ENCODE measurements at places on chromosomes 11 and 22. TPM values are rescaled to one million over a fixed set of nuclear protein-coding genes. Genes with fewer than 3 reads are reported as not detected.
A peak's percentile ranks its signal among the peaks of the same experiment; 100 is the strongest.

GRCh38 chr22:31844941-31845340, 91.1 kb downstream of the DEPDC5 start:
- no peaks in the 10 kb centered on the region for H3K27me3 ChIP-seq
- DNase-seq: no peak
- no peak overlapping the region for H3K4me3 ChIP-seq
- H3K4me1 ChIP-seq: no peaks in the 10 kb centered on the region
- H3K27ac ChIP-seq: no peak overlapping the region

Gene C1QTNF4
- 0.72 TPM for total RNA-seq

GRCh38 chr11:43573233-43573632, 107.3 kb upstream of the HSD17B12 start:
- DNase-seq: no peak
- no peak overlapping the region for H3K27ac ChIP-seq
- peaks cover 83% of the 10 kb centered on the region for H3K27me3 ChIP-seq
- no peak overlapping the region for H3K4me3 ChIP-seq
- no peaks in the 10 kb centered on the region for H3K36me3 ChIP-seq

DNA sequence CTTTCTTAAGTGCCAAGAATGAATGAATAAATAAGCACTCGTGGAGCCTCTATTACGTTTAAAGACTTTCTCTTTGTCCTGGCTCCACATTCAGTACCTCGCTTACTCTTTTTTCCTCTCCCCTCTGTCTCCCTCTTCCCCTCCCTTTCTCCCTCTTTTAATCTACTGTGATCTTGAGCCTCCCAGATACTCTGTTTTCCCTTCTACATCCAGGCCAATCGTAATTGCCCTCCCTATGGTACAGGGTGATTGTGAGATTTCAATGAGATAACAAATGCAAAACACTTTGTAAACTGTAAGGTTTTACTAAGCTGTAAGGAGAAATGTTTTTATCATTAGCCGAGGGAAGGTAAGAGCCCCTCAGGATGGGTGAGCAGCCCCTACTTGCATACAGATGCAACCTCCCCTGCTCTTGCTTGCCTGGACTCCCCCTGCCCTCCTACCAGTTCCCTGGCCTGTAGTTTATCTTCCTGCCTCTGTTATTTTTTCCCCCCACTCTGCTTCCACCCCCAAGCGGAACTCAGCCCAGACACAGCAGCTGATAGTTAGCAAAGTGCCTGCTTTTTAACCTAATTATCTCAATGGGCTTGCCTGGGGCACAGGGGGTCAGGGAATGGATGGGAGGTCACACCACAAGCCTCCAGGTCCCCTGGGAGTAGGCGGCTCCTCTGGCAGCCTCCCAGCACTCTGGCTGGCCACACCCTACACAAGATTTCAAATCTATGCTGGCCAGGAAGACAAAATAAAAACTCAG, 76.9 kb upstream of the CADM1 start:
- no peak overlapping the region for H3K4me3 ChIP-seq
- peaks cover 12% of the 10 kb centered on the region for H3K4me1 ChIP-seq
- H3K36me3 ChIP-seq: no peaks in the 10 kb centered on the region
- no peak overlapping the region for H3K27ac ChIP-seq
- DNase-seq: peak; percentile 73

GRCh38 chr11:2810411-2811205, 75.0 kb downstream of the CDKN1C start:
- DNase-seq: peak; percentile 18
- H3K27me3 ChIP-seq: no peaks in the 10 kb centered on the region
- peak overlapping the region; percentile 73 for H3K27ac ChIP-seq
- peaks cover 40% of the 10 kb centered on the region for H3K4me1 ChIP-seq

GRCh38 chr11:86335131-86335767, 33.2 kb downstream of the HIKESHI start:
- no peaks in the 10 kb centered on the region for H3K27me3 ChIP-seq
- H3K27ac ChIP-seq: no peak overlapping the region
- H3K36me3 ChIP-seq: peaks cover 5% of the 10 kb centered on the region
- no peak overlapping the region for H3K4me3 ChIP-seq

GRCh38 chr22:46432164-46433068, 96.9 kb downstream of the TRMU start:
- H3K27me3 ChIP-seq: no peaks in the 10 kb centered on the region
- H3K4me3 ChIP-seq: peak overlapping the region; percentile 37
- H3K4me1 ChIP-seq: peaks cover 5% of the 10 kb centered on the region
- no peak for DNase-seq
- no peaks in the 10 kb centered on the region for H3K36me3 ChIP-seq
- no peak overlapping the region for H3K27ac ChIP-seq

Gene TRIM49D1
- total RNA-seq: not detected

Gene MRGPRE
- total RNA-seq: not detected
